ENCODE measurements at places on chromosomes 4 and X.

GRCh38 chr4:8077181-8078108 is 81.2 kb downstream of the ABLIM2 start:
- DNase-seq: no peak

GRCh38 chrX:39070009-39070408 is 268.8 kb downstream of the MID1IP1 start:
- DNase-seq: no peak

GRCh38 chr4:101178731-101179130 is 168.6 kb downstream of the PPP3CA start:
- no peak for DNase-seq

DNA sequence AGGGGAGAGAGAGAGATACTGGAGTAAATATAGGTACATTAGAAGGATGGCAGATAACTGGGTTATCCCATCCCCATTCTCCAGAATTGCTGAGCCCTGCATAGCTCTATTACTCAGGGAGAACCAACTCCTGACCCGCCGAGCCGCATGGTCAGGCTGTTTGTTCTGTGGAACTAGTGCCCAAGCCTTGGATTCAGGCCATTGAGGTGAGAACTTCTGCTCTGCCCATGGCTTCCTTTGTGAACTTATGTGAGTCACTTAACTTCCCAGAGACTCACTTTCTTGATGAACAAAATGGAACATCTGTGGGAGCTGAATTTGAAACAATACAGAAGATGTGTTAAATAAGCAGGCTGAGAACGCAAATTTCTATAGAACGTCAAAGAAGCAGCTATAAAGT is 54.2 kb downstream of the SPATA18 start:
- DNase-seq: no peak

GRCh38 chr4:76765473-76766183 is 132.3 kb downstream of the SOWAHB start:
- no peak for DNase-seq

Measured in chondrocyte (in vitro differentiated cells).